Glutamatergic neuron (in vitro differentiated cells): ENCODE measurements at places on chromosomes 12 and 14. TPM values are rescaled to one million over a fixed set of nuclear protein-coding genes. Genes with fewer than 3 reads are reported as not detected.

DNA sequence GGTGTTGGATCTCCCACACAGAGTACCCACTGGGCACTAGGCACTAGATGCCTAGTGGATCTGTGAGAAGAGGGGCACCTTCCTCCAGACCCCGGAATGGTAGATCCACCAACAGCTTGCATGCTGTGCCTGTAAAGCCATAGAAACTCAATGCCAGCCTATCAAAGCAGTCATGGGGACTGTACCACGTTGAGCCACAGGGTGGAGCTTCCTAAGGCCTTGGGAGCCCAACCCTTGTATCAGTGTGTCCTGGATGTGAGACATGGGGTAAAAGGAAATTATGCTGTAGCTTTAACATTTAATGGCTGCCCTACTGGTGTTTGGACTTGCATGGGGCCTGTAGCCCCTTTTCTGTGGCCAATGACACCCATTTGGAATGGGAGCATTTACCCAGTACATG lies 1024.9 kb downstream of the TMEM121 start:
- no peak for DNase-seq

- DNase-seq = no peak
Measured at GRCh38 chr12:119683816-119684215, 15.9 kb downstream of the PRKAB1 start.

DNA sequence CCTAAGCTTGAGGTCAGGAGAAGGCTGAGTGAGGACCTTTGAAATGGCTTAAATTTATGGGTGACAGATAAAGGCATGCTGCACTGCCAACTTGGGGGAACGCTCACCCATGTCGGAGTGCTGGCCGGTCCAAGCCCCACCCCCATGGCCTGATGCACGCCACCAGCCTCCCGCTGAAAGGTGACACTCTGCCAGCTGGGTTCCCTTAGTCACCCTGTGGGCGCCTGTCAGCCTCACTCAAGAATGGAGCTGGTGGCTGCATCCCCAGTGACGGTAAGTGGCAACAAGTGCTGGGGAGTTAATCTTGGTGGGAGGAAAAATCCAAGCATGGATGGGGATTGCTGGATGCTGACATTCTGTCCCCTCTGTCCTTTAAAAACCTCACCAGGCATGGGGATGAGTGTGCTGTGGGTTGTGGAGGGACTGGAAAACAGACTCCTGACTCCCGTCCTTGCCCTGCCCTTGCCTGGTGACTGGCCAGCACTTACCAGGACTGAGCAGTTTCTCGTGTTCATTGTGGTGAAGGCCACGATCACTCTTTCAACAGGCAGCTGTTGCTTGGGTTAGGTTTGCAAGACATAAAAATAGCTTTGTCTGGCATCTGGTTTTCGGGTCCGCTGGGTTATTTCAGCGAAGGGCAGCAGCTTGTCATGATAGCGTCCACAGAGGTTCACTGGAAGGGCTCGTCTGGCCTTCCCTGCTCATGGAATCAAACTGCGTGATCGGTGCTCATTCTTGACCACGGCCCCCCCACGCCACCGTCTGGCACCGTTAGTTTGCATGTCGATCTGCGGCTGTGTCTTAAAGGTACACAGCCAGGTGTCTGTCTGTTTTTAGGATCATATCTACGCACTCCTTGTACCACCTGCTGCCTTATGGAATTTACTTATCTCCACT lies 15.0 kb downstream of the ACACB start:
- peak; percentile 44 for DNase-seq

DNA sequence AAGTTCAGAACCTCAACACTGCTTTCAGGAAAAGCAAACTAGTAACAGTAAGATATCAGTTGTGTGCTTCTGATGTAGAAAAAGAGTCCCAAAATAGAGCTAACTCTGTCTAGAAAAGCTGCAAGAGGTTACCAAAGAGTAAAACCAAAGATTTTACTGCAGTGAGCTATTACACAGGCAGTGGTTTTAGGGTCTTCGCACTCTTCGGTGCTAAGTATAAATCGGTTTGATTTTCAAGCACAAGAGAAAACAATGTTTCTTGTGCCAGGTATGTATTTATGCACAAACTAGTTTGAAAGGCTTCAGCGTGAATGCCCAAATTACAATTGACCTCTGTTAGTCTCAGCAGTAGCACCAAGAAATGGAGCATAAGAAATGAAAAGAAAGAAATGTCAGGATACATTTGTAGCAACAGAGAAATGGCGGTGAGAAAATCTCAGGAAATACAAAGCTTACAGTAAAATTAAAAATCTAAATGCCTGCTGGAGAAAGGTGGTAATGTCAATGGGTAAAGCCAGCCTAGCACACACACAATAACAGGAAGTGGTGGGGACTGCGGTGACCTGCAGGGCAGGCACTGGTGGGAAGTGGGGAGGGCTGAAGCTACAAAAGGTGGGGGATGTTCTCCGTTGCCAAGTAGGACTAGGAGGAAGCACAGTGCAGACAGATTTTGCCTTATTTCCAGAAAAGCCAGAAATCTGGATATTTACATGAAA lies 18.0 kb upstream of the DYRK2 start:
- no peak for DNase-seq

DNA sequence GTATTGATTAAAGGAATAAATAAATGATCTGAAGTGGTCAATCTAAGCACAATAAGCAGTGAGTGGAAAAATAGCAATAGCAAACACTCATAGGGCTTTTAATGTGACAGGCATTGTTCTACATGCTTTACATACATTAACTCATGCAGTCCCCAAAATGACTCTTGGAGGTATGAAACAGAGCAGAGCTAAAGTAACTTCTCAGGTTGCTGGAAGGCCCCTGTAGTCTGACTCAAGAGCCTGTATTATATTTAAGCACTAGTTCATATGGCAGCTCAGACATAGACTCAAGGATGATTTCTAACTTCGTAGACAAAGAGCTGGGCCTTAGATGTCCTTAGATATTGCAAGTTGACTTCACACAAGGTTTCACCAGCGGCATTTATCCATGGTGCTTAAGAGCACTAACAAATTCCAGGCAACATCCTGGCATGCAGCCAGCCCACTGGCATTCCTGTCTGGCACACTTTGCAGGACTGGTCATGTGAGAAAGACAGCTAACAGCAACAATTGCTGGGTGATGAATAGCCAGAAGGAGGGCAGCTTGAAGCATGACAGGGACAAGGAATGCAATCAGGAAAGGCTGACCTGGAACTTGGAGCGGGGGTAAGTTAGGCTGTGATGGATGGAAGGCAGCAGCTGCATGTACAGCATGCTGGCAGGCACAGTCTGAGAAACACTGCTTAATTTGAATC lies 22.9 kb upstream of the KTN1 start:
- DNase-seq = no peak

DNA sequence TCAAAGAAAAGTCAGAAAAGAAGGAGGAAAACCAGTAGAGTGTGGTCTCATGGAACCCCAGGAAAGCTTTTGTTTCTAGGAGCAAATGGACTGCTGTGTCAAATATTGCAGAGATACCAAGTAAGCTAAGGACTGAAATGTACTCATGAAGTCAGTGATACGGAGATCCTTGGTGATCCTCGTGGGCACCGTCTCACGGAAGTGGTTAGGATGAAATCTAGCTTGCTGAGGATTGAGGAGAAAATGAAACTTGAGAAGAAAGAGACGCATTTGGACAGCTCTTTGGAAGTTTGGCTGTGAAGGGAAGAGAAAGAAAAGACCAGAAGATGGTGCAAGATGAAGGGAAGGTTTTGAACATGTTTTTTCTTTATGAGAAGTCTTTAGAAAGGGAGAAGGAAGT lies 104.0 kb upstream of the CCND2 start:
- DNase-seq = no peak

GRCh38 chr12:85237327-85237726 lies 42.7 kb upstream of the ALX1 start:
- no peak for DNase-seq

DNA sequence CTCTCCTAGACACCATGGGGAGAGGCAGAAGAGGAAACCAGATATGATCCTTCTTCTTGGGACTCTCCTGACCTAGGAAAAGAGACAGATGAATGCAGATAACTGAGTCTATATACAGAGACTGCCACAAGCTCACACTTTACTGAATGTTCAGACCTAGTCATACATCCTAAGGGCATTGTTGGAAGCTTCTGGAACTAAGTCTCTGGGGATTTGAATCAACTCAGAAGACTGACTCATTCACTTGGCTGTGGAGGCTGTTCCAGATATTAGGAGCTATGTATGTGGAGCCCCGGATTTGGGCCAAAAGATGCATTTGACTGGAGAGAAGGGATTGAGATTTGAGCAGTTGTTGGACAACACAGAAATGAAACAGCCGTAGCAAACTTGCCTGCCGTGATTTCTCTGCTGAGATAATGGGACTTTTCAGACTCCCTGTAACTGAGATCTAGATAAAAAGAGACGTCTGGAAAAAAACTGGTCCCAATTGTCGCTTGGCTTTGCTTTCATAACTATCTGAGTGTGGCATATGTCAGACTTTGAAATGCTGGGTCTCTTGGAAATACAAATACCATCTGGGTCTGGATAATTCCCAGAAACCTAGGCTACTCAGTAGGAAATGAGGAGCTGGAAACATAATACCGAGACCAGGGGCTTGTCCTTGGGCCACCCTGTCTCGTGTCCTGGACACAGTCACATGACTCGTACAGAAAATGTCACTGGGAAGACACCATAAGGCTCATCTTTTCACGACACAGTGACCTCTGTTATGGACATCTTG lies 396.8 kb downstream of the NUAK1 start:
- no peak for DNase-seq

DNA sequence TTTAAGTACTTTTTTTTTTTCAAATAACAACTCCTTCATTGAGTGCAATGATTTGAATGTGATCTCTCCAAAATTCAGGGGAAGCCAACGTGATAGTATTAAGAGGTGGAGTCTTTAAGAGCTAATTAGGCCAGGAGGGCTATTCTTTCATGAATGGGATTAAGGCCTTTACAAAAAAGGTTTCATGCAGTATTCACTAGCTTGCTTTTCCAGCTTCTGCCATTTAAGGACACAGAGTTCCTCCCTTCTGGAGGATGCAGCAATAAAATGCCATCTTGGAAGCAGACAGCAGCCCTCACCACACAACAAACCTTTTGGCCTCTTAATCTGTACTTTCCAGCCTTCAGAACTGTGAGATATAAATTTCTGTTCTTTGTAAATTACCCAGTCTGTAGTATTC lies 586.8 kb upstream of the LMO3 start:
- no peak for DNase-seq

DNA sequence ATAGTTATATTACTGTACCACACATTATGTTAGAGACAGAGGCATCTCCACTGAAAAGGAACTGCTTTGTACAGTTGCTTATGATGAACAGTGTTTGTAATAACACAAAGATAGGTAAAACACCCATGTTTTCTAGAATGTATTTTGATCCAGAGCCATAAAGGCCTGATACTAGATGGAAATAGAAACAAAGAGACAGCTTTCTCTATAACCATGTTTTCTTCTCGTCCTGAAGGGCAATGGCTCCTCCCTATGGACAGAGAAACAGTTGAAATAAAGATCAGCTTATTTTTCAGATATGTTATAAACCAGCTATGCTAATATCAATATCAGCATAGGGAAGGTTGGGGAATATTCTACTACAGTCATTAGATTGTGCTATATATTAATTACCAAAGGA lies 109.2 kb downstream of the ATXN7L3B start:
- no peak for DNase-seq

GRCh38 chr12:42402821-42403411 lies 76.9 kb downstream of the PPHLN1 start:
- DNase-seq = no peak

- no peak for DNase-seq
Measured at GRCh38 chr12:113831016-113831415, 135.1 kb downstream of the RBM19 start.

DNA sequence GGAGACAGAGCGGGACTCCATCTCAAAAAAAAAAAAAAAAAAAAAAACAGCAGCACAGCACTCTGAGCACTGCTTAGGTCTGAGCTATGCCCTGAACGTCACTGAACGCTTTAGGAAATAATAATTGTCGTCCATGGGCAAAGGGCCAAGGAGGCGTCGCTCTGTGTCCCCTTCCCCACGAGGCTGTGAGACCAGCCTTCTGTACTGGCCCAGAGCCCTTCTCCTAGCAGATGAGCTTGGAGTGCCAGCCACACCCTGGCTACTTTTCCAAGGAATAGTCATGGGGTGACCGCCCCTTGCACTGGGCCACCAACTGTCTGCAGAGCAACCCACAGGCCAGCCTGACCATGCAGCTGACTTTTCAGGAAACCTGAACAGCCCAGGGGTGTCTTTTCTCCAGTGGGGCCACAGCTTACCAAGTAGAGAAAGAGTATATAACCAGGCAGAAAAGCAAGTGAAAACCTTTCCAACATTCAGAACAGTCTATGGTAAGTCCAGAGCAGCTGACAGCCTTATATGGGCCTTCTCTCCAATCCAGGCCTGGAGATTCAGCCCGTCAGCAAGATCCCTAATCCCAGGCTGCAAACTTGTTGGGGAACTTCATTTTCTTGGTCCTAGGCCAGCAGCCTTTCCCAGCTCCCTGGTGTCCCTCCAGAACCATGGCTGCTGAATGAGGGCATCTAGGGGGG lies 28.5 kb downstream of the CD9 start:
- no peak for DNase-seq

DNA sequence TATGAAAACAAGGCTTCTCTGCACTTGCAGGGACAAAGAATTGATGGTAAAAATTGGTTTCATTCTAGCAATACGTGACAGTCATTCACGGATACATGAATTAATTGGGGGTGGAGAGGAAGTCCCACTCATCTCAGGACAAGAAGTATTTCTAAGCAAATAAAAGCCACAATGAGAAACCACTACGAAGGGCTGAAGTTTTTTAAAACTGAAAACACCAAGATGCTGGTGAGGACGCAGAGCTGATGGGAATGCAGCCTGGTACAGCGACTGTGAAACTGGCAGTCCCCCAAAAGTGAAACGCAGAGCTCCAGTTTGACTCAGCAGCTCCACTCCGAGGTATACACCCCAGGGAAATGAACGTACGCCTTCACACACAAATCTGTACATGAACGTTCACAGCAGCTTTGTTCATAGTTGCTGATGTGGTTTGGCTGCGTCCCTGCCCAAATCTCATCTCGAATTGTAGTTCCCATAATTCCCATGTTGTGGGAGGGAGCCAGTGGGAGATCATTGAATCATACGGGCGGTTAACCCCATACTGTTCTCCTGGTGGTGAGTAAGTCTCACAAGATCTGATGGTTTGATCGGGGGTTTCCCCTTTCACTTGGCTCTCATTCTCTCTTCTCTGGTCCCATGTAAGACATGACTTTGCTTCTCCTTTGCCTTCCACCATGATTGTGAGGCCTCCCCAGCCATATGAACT lies 89.0 kb downstream of the SCARB1 start:
- DNase-seq = no peak

GRCh38 chr12:124231980-124232653 lies 62.8 kb upstream of the RFLNA start:
- DNase-seq = no peak

C12orf60 gene
- total RNA-seq = 0.88 TPM

PRORP gene
- 20.5 TPM for total RNA-seq

PRR4 gene
- 7.5 TPM for total RNA-seq

COPS7A gene
- total RNA-seq = 25.9 TPM

C12orf76 gene
- total RNA-seq = 43.3 TPM

CCDC38 gene
- total RNA-seq = not detected

TMEM253 gene
- total RNA-seq = 0.64 TPM

KRT6C gene
- not detected for total RNA-seq

ARHGAP9 gene
- total RNA-seq = 52.0 TPM

ADAMTS20 gene
- total RNA-seq = 7.0 TPM
